SW 1271 (cell line): ENCODE measurements at places on chromosomes 1 and 21.

GRCh38 chr1:150613061-150613920 is 16.1 kb downstream of the ENSA start:
- DNase-seq = peak; percentile 72

GRCh38 chr1:221035662-221036153 is 156.5 kb downstream of the HLX start:
- DNase-seq = peak; percentile 71

GRCh38 chr1:20442920-20443625 is 42.9 kb downstream of the CAMK2N1 start:
- DNase-seq = no peak

GRCh38 chr1:101025283-101025656 is 314 bp downstream of the DPH5 start:
- peak; percentile 55 for DNase-seq

- no peak for DNase-seq
Measured at GRCh38 chr1:95534985-95535384, 301.0 kb downstream of the RWDD3 start.

DNA sequence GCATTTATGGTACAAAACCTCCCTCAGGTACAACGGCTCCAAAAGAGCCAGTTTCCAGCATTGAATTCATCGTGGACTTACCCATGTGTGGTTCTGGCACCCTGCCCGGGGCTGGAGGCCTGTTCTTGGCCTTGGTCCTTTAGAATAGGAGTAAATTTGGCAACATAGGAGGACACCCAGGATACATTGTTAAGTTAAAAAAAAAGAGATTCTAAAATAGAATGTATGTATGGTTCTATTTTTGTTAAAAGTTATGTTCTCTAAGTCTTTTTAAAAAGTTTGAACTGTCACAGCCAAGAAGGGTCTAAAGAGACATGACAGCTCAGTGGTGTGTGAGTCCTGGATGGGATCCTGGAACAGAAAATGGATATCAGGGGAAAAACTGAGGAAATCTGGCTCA is 25.9 kb downstream of the EPHX1 start:
- DNase-seq = no peak

DNA sequence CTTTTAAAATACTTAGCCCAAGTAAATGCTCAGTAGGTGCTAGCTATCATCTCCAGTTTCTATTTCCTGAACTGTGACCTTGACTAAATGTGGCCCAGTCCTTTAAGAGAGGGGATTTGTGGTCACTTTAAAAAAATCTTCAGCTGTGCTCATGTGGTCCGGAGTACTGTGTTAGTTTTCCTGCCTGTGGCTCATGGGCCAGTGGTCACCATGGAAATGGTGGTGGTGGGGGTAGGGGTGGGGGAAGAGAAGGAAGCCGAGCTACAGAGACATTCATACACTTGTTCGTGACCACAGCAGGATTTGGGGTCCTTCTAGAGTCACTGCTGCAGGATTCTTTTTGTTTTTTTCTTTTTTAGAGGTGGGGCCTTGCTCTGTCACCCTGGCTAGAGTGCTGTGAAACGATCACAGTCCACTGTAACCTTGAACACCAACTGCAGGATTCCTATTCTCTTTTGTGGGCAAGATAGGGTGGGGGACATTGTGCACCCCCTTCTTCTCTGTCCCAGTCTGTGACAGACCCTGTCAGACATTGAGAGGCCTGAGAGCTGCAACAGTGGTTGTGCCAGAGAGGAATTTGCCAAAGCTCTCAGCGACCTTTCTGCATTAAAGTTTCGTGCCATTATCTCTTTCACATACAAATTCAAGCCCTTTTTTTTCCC is 25.8 kb downstream of the KIF26B start:
- DNase-seq = no peak

- DNase-seq = no peak
Measured at GRCh38 chr21:8992731-8993174, 1528.6 kb upstream of the TPTE start.

DNA sequence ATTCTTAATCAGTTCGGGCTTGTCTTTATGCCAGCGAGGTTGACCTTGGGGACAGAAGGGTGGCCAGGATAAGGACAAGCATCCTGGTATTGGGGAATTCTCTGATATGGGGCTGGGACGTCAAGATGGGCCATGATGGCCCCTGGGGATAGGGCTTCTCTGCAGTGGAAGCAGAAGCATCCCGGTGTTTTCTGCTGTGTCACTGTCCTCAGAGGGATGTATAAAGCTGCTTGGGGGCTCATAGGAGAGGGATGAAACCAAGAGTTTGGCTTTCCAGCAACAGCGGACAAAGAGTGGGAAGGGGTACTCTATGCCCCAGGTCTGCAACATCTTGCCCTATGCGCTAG is 1.4 kb upstream of the ATP1B1 start:
- DNase-seq = no peak

- no peak for DNase-seq
Measured at GRCh38 chr1:12587981-12588640, 29.9 kb downstream of the DHRS3 start.

DNA sequence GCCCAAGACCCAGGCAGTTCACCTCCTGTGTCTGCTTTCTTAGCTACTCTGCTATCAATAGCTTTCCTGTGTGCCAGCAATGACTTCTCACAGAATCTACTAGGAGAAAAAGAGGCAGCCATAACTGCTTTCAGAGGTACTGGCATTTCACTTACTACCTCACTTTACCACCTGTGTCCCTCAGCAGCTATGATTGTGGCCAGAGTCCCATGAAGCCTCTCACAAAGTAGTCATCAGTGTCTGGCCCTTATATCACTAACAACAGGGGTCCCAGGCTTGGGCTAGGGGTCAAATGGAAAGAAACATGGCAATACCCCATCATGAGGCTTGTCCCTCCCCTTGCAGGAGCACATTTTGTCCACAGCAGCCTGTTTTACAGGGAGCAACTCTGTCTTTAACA is 62.7 kb upstream of the EPS8L3 start:
- DNase-seq = no peak

GRCh38 chr1:77276941-77277340 is 4.9 kb upstream of the AK5 start:
- no peak for DNase-seq

DNA sequence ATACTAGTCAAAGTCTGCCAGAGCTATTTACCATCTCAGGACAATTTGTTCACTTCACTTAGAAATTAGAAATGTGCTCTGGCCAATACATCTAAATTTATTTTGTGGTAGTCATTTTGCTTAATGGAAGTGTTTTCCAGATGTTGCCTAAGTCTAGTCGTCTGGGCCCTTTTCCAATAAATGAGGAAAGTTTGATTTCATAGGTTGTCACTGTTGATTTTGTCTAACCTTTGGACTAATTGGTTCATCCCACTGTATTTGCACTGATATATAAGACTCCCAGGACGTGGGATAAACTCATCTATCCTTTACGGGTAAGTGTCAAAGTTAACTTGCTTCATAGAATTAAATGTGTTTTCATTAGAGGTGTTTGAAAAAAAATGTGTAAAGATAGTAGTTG is 79.1 kb downstream of the TPR start:
- no peak for DNase-seq

DNA sequence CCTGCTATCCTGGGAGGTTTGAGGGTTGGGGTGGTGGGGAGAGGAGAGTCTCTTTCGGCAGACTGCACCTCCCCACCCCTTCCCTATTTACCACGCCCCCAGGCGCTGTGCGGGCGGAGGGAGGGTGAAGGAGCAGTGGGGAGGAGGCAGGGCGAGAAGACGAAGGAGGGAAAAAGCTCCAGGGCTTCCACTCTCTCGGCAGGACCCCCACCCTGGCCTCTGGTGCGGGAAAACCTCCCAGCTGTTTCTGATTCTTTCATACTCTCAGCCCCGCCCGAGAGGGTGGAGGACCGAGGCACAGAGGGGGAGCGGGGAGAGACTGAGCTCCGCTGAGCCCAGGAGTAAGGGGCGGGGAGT is 866 bp upstream of the WNT2B start:
- DNase-seq = no peak

- no peak for DNase-seq
Measured at GRCh38 chr1:34831721-34832246, 27.8 kb downstream of the SMIM12 start.

- DNase-seq = no peak
Measured at GRCh38 chr1:3363023-3363422, 91.4 kb upstream of the ARHGEF16 start.

DNA sequence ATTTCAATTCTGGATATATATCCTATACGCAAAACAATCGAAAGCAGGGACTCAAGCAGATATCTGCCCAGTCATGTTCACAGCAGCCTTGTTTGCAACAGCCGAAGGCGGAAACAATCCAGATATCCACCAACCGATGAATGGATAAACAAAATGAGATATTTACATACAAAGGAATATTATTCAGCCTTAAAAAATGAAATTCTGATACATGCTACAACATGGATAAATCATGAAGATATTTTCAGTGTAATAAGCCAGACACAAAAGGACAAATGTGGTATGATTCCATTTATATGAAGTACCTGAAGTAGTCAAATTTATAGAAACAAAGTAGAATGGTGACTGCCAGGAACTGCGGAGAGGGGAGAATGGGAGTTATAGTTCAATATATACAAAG is 15.6 kb downstream of the GATAD2B start:
- DNase-seq = no peak

DNA sequence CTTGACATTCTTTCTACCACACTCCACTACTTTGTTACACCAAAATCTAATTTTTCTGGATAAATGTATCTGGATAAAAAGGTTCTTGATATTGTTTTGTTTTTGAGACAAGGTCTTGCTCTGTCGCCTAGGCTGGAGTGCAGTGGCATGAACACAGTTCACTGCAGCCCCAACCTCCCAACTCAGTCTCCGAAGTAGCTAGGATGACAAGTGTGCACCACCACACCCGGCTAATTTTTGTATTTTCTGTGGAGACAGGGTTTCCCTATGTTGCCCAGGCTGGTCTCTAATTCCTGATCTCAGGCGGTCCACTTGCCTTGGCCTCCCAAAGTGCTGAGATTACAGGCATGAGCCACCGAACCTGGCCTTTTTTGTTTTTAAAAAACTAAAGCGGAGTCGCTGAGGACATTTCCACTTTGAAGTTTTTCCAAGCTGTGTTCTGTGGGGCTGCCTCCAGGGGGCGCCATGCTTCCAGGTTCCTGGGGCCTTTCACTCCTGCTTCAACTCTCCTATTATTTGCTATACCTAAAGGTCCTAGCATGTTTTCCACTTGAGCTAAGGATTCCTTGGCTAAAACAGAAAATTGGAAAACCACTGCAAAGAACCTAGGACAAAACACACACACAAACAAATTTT is 14.1 kb upstream of the NCMAP start:
- no peak for DNase-seq

DNA sequence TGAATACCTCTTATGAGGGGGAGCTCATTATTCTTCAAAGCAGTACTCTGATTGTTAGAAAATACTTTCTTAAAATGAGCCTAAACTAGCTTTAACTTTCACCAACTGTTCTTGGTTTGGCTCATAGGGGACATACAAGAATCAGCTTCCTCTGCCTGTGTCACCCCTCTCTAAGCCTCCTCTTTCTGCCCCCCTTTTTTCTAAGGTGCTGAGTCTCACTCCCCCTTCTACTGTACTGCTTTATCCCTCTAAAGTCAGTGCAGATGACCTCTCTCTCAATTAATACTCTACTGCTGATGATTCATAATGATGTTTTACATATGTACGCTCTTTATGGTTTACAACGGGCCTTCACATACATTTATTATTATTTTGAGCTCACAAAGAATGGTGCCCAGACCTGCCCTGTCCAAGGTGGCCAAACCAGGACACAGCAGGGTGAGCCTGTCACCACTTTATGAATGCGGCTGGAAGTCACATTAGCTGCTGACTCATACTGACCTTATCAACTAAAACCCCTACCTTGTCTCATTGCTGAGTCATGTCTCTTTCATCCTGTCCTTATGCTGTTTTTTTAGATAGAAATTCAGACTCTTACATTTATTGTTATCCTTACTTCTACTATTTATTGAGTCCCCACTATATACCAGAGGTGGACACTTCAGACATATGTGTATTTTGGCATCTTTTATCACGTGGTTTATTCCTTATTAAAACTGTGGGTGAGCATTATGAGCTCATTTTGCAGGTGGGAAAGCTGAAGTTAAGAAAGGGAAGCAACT is 126.9 kb downstream of the RNF220 start:
- peak; percentile 49 for DNase-seq

- no peak for DNase-seq
Measured at GRCh38 chr1:112762541-112763500, 47.7 kb upstream of the PPM1J start.

- no peak for DNase-seq
Measured at GRCh38 chr1:15851210-15852035, 3.9 kb downstream of the SPEN start.

DNA sequence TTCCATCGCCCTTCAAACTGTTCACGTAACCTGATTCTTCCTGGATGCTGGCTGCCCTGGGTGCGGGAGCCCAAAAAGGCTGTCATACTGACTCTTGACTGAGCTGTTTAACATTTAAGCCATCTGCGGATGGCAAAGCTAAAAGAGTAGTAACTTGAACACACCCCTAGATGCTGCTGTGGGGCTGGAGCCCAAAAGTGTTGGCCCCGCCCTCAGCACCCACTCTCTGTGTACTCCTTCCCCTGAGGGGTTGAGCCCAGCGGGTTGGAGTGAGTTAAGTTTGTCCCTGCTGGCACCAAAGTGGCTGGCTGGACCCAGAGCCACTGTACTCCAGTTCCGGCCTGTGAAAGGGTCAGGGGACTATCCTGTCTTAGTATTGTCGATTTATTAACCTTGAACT is 640.6 kb downstream of the PTPRU start:
- no peak for DNase-seq

- DNase-seq = peak; percentile 1
Measured at GRCh38 chr1:165883056-165883455, 55.6 kb downstream of the UCK2 start.

DNA sequence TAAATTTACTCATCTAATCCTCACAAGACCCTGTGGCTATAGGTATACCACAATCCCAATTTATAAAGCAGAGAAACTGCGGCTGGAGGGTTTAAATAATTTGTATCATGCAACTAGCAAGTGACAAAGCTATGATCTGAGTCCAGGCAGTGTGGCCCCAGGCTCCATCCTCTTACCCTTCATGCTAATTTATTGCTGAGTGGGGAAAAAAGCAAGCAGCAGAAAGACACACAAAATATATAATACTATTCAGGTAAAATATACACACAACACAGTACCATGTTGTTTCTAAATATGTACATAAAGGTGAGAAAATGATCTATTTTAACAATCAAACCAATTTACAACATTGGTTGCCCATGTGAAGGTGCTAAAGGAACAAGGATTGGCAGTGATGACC is 17.3 kb upstream of the LORICRIN start:
- no peak for DNase-seq

- no peak for DNase-seq
Measured at GRCh38 chr1:21241771-21242581, 48.3 kb downstream of the ECE1 start.

DNA sequence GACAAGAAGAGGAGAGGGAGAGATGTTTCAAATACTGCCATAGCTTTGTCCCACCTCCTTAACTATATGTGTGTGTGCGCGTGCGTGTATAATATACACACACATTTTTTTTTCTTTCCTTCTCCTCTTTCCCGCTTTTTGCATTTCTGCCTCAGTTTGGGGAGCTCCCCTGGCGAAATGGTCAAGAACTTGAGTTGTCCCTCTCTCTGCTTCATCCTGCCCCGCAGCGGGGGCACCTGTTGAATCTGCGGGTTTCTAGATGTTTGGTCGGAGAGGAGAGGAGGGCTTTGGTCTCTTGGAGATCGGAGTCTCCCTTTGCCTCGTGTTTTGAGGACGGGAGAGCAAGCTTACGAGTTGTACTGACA is 504 bp downstream of the SCCPDH start:
- peak; percentile 81 for DNase-seq

- DNase-seq = no peak
Measured at GRCh38 chr1:223837206-223837605, 8.5 kb downstream of the TP53BP2 start.
